ENCODE measurements at places on chromosomes 12 and 14. TPM values are rescaled to one million over a fixed set of nuclear protein-coding genes. Genes with fewer than 3 reads are reported as not detected.
A peak's percentile ranks its signal among the peaks of the same experiment; 100 is the strongest.

- DNase-seq, result peak; percentile 85
Measured at GRCh38 chr14:96098309-96098998, 59.3 kb downstream of the C14orf132 start.

DNA sequence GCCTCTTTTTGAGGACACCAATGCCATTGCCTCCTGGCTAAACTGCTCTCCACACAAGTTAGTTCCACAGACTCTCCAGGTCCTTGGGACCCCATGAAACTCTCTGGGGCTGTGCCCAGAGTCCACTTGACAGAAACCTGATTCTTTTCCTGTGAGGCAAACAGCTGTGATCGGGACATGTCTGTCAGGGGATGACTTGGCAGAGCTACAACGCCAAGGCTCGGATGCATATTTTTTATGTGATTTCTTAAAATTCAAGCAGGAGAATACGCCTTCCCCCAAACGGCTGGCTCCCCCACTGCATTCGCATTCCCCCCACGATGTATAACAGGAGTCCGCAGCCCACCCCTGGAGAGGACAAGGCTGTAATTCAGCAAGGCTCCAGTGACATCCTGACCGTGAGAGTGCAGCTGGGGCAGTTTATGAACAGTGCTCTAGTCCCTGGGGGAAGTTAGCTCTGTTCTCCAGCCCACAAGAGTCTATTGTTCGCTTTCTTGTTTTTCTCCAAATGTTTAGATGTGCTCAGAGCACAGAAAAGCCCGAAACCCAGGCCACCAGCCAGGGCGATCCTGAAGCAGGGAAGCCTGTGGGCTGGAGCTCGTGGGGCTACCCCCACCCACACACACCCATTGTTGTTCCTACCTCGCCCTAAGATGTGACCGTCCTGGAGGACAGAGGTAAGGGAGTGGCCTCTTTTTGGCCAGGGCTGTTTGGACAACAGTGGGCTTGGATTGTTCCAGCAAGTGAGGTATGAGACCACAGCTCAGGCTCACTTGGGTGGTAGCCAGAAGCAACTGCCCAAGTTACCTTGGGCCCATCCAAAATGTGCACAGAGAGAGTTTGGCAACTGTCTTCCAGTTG is 159.5 kb downstream of the ZFP36L1 start:
- no peak for DNase-seq

DNA sequence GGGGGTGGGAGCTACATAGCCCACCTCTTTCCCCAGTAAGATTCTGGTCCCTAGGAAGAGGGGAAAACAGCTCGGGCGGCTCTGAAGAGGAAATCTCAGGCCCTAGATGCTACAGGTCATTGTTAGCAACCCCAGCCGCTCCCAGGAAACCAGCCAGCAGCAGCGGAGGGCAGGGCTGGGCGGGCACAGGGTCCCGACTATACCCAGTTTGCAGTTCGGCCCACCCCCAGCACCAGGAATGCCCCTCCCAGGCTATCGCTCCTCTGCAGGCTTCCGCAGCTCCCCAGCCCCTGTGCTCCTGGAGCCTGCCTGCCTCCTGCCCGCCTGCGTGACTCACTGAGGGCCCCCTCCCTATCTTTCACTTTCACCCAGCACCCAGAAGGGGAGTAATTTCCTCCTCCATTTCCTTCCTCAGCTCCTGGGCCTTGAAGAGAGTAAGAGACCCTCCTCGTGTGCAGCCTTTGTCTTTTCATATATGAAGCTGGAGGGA is 27.2 kb upstream of the PNMA1 start:
- DNase-seq, result no peak

GRCh38 chr12:124026755-124027745 is 54.0 kb downstream of the ZNF664 start:
- no peak for DNase-seq

DNA sequence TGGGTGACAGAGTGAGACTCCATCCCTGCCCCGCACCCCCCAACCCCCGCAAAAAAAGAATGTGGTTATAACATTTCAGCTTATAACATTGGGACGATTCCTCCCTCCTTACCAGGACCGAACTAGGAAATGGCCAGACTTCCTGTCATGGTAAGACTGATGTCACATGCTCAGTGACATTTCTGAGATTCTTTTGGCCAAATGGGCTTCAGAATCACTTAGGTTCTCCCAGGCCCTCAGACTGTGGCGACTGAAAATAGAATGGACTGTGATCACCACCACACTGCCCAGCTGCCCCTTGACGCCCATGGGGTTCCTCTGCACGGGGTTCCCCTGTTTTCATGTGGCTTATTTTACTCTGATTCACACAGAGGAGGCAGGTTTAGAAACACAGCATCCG is 115.0 kb upstream of the EVL start:
- DNase-seq, result no peak

GRCh38 chr12:65334521-65334920 is 56.0 kb downstream of the MSRB3 start:
- no peak for DNase-seq

DNA sequence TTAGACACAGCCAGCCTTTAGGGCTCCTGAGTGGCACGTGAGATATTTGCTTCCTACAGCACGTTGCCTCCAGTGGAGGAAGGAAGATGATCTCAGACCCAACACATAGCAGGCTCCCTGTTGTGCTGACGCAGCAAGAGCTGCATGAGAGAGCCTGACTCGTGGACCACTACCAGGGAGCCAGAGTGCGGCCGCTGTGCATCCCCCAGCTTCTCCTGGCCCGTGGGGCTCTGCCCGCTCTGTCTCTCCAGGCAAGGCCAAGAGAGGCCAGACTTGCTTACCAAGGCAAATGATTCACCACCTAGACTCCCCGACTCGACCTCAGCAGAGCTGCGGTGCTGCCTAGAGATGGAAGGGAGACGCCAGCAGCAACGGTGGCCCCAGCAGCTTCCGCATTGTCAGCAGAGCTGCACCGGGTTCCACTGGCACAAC is 37.5 kb downstream of the MAP3K9 start:
- DNase-seq, result no peak

- no peak for DNase-seq
Measured at GRCh38 chr12:107955966-107956643, 173.0 kb upstream of the WSCD2 start.

- DNase-seq, result no peak
Measured at GRCh38 chr12:96183734-96184370, 10.3 kb upstream of the ELK3 start.

- DNase-seq, result no peak
Measured at GRCh38 chr12:1428671-1429070, 165.7 kb downstream of the FBXL14 start.

DNA sequence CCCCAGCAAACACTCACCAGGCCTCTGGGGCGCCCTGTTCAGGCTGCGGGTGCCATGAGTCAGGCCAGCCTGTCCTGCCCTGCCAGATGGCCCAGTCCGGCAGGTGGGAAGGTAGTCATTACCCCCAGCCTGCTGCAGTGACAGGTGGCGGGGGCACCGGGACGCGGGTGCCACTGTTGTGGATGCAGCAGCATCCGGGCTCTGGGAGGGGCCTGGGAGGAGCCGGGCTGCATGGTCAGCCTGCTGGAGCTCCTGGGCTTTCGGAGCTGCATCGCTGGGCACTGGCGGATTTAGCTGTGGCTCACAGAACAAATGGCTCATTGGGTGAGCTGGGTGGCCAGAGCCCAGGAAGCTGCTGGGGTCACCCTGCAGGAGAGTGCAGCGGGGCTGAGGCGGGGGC is 13.5 kb downstream of the CEP170B start:
- peak; percentile 51 for DNase-seq

DNA sequence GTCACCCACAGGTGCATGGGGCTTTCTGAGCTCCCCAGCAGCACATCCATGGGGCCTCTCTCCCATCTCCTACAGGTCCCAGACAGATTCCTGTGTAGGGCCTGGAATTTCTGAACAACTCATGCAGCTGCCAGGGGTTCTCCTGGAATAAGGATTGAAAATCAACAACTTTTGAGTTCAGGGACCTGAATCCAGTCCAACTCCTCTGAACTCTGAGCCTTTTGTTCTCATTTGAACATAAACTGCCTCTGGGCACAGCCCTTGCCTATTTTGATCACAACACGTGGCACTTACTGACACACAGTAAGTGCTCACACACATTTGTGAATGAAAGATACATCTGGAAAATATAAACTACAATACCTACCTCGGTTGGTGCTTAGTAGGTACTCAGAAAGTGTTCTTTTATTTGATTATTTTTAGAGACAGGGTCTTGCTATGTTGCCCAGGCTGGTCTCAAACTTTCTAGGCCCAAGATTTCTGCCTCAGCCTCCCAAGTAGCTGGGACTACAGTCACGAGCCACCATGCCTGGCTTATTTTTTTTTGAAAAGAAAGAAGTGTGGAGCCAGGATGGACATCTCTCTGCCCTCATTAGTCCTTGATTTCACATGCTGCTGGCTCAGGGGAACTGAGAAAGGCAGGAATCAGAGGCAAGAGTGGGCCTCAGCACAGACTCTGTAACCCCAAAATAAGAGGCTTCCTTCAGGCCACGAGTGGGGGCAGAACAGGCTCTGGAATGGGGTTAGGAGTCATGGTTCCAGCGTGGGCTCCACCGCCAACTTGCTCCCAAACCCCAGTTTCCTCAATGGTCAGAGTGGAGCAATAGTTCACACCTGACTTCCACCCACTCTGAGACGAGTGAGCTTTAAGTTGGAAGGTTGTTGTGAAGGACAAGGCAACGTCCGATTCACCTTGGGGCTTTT is 27.0 kb downstream of the SYNE3 start:
- DNase-seq, result no peak

GRCh38 chr14:61106959-61107641 is 126.1 kb downstream of the SLC38A6 start:
- DNase-seq, result no peak

- DNase-seq, result no peak
Measured at GRCh38 chr12:12798480-12798879, 13.0 kb downstream of the APOLD1 start.

GRCh38 chr14:102530828-102531478 is 21.4 kb upstream of the ANKRD9 start:
- DNase-seq, result no peak

- peak; percentile 32 for DNase-seq
Measured at GRCh38 chr12:5222011-5222461, 178.4 kb downstream of the KCNA5 start.

DNA sequence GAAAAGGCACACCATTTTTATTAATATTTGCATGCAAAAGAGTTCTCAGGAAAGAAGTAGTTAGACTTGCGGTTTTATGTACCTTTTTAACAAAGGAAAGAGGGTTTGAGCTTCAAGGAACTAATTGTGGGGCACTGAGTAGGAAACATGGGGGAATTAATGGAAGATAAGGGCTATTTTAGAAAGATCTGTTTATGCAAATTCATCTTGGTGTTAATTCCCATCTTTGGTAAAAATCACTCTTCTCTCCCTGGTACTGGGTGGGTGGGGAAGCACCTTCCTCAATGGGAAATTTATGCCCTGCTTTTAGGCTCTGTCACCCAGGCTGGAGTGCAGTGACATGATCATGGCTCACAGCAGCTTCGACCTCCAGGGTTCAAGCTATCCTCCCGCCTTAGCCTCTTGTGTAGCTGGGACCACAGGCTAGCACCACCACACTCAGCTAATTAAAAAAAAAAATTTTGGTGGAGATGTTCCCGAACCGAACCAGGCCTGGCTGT is 30.1 kb upstream of the RESF1 start:
- no peak for DNase-seq

- peak; percentile 85 for DNase-seq
Measured at GRCh38 chr14:24366721-24367513, 1.1 kb upstream of the NFATC4 start.

DNA sequence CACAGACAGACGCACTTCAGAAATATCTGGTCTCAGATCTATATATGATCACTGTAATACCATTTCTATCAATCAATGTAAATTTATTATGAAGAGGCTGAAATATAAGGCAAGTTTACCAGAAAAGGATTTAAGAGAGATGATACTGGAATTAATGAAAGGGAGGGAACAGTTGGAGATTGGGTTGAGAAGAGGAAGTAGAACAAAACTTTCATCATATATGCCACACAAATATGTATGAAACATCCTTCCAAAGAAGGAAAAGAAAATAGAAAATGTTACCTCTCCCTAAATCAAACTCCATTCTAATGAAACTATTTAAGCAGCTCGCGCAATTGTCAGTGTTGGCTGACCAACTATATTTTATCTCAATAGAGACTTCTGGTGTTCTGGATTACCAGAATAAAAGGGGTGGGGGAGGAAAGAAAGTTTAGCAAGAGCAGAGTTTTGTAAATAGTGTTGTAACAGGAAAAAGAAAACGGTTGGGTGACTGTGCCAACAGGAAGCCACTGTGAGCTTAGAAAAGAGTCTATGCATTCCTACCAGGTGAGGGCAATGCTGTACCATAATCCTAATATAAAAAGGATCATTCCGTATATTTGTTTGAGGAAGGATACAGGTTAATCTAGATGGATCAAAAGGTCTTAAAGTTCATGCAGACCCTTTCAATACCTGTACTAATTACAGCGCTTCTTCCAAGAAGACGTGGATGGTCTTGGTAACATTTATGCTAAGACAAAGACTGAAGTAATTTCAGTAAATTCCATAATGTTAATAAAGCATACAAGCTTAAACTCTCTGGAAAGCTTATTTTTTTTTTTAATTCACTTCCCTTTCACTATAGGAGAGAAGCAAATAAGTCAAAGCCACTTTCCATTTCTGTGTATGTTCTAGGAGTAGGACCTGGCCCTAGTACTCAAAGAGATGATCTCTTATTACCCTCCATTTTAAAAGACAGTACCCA is 14.5 kb upstream of the LLPH start:
- no peak for DNase-seq

DNA sequence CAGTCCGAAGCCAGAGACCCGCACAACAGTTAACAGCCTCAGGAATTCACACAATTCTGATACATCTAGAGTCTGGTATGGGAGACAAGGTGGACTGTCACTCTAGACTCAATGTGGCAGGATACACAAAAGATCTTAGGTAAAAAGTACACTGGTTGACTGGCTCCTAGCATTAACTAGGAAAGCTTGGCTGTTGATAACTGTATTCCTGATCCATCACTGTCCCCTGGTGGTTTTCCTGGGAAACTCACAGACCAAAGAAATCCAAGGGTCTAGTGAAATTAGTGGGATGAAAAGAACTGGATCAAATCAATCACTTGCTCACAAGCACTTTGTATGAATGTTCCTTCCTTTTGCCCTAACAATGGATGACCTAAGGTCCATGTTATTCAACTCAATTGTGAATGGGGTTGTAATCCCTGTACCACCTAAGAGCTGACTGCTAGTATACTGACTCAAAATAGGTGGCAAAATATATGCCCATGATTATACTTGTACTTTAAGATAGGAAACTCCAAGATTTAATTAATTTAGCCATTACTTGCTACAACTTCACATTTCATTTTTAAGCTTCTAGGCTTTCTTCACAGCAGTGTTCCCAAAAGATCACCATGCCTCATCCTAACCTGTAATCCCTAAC is 14.0 kb downstream of the NPC2 start:
- DNase-seq, result no peak

- no peak for DNase-seq
Measured at GRCh38 chr14:50039734-50040400, 76.5 kb downstream of the VCPKMT start.

GRCh38 chr14:103267226-103267910 is 66.7 kb upstream of the EIF5 start:
- no peak for DNase-seq

GRCh38 chr12:87428701-87429277 is 600.4 kb downstream of the C12orf50 start:
- DNase-seq, result no peak

TCL1B gene
- total RNA-seq, result not detected

CD4 gene
- total RNA-seq, result 0.17 TPM

TAS2R8 gene
- not detected for total RNA-seq

LHX5 gene
- 3.1 TPM for total RNA-seq

MAP3K9 gene
- 20.0 TPM for total RNA-seq

TMBIM4 gene
- 26.6 TPM for total RNA-seq

TMEM121 gene
- total RNA-seq, result 2.7 TPM

Data from glutamatergic neuron (in vitro differentiated cells).